Stimulated activated CD4-positive, alpha-beta T cell treated with anti-CD3 and anti-CD28 coated beads, Interleukin-2, amount 100 ng/mL, for 24 hours (primary cell): ENCODE measurements at places on chromosomes 4 and X.

DNA sequence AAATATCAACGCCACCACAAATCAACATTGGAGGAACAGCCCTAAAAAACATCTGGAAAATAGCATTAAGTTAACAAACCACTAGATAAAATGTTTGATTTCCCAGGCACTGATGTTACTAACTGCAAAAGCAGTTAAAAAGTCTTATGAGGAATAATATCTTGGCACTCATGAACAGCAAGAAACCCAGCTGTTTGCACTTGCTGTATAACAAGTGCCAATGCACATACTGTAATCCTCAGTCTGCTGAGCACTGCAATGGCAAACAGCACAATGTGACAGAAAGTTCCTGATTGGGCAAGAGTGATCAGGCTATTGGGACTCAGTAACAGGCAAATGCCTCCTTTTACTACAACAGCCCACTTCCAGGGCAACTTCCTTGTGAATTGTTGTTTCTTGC is 20.8 kb upstream of the SEC24B start:
- no peak for DNase-seq

DNA sequence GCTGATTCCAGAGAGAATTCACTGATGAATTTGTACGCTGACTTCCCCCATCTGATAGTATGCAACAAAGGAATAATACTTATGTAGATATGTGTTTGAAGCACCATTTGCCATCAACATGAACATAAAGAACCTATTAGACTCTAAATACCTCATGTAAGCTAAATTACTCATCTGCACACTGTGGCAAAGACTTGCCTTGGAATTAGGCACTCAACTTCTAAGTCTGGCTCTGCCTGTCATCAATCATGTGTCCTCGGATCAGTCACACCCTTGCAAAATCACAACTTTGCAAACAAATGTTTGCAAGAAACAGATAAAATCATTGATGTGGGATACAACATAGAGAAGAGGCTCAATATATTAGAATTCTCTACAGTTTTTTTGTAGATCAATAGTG is 169.9 kb upstream of the LDB2 start:
- no peak for DNase-seq

- DNase-seq = no peak
These were observed 54.2 kb downstream of the MOSPD2 start for GRCh38 chrX:14927401-14927800.

GRCh38 chrX:138885886-138886285 is 174.4 kb upstream of the FGF13 start:
- no peak for DNase-seq

GRCh38 chr4:8915201-8916200 is 43.9 kb upstream of the HMX1 start:
- no peak for DNase-seq

DNA sequence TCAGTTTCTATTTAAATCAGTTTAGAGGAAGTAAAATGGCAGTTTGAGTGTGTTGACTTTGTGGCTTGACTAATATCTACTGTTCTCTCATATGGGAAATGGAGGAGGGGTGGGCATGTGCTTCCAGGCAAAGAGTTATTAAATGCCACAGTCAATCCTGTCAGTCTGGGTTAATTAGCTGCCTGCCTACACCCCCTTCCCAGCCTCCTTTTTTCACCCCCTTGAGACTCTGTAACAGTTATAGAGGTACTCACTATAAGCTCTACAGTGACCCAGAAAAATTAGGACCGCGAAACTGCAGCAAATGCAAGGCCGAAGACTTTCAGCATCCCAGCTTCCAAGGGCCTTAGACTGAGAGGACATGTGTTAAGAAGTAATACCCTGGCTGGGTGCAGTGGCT is 165.2 kb downstream of the CORIN start:
- DNase-seq = no peak

- DNase-seq = no peak
These were observed 92.3 kb downstream of the RLIM start for GRCh38 chrX:74521961-74522751.

DNA sequence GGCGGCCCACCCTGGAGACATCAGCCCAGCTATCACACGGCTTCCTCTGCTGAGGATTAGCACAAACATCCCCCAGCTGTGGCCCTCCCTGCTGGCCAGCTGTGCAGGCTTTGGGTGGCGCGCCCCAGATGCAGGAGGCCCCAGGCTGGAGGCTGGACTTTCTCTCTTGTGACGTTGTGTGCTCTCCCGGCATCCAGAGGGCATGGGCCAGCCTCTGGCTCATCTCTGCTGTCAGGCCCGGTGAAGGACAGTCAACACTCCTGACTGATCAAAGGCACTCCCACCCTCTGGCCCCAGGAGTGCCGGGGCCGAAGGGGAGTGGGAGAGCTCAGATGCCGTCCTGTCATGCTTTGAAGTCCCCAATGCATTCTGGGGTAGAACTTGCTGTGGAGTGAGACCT is 29.9 kb upstream of the PJA1 start:
- DNase-seq = no peak

DNA sequence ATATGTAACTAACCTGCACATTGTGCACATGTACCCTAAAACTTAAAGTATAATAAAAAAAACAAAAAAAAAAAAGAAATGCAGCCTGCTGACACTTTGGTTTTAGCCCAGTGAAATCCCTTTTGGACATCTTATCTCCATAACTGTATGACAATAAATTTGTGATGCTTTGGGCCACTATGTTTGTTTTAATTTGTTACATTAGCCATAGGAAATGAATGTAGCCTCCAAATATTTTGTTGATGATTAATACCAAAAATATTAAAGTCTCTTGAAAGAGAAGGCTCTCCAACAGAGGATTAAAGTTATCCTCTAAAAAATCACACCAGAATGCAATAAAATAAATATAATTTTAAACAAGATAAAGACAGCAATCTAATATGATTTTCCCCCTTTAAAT is 852.7 kb upstream of the SLIT2 start:
- DNase-seq = no peak

- peak; percentile 3 for DNase-seq
These were observed at the start of gene GLOD5 for GRCh38 chrX:48761674-48762471. GLOD5 (plus strand) TSS chrX:48761747; CDS start chrX:48761791, 44 bp downstream.

- no peak for DNase-seq
These were observed 600.6 kb downstream of the ANKRD50 start for GRCh38 chr4:124111922-124112321.

GRCh38 chrX:56308726-56309125 is 76.6 kb downstream of the KLF8 start:
- DNase-seq = no peak

GRCh38 chr4:169621731-169622492 is 1.5 kb downstream of the CLCN3 start:
- no peak for DNase-seq
